ENCODE measurements at places on chromosomes 4 and X.

- DNase-seq = no peak
These were observed 37.2 kb downstream of the FRMD7 start for GRCh38 chrX:132090403-132091159.

- DNase-seq = no peak
These were observed 31.4 kb upstream of the SOWAHD start for GRCh38 chrX:119726900-119727555.

DNA sequence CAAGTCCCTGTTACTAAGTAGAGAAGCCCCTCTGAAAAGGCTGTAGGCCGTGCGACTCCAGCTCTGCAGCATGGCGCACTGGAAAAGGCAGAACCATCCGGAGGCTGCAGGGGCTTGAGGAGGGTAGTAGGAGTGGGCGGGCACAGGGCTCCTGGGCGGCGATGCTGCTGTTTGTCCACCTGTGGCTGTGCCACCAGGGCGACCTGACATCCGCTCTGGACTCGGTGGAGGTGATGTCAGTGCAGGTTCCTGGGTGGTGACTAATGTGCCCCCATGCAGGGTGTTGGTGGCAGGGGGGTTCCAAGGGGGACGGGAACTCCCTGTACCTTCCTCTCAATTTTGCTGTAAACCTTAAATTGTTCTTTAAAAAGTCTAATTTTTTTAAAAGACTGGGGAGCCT is 58.3 kb downstream of the PCGF3 start:
- no peak for DNase-seq

DNA sequence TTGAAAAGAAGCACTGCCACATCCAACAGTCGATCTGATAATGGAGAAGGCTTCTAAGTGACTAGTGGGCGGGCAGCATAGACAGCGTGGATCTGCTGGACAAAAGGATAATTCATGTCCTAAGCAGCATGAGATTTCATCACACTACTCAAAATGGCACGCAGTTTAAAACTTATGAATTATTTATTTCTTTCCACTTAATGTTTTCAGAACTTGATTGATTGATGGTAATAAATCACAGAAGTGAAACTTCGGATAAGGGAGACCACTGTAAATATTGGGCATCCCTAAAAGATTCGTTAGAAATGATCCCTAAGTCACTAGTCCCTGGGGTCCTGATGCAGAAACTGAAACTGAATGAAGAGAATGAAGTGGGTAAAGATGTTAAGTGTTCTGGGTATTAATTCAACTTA is 93.0 kb upstream of the ANK2 start:
- no peak for DNase-seq

GRCh38 chr4:134518574-134519217 is 317.1 kb upstream of the PABPC4L start:
- DNase-seq = no peak

GRCh38 chr4:105767579-105767978 is 59.0 kb downstream of the GSTCD start:
- no peak for DNase-seq

DNA sequence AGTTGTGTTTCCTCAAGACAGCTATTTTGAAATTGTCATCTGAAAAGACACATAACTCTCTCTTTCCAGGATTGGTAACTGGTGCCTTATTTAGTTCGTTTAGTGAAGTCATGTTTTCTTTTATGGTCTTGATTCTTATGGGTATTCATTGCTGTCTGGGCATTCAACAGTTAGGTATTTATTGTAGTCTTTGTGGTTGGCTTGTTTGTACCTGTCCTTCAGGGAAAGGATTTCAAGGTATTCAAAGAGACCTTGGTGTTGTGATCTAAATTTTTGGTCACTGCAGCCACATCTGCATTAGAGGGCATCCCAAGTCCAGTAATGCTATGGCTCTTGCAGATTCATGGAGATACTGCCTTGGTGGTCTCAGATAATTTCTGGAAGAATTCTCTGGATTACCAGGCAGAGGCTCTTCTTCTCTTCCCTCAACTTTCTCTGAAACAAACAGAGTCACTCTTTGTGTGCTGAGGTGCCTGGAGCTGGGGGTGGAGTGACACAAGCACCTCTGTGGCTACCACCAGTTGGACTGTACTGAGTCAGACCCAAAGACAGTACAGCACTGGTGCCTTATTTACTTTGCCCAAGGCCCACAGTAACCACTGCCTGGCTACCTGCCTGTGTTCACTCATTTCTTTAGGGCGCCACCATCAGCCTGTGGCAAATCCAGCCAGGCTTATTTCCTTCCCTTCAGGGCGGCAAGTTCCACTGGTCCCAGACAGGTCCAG is 620.4 kb downstream of the KCNIP4 start:
- DNase-seq = no peak

DNA sequence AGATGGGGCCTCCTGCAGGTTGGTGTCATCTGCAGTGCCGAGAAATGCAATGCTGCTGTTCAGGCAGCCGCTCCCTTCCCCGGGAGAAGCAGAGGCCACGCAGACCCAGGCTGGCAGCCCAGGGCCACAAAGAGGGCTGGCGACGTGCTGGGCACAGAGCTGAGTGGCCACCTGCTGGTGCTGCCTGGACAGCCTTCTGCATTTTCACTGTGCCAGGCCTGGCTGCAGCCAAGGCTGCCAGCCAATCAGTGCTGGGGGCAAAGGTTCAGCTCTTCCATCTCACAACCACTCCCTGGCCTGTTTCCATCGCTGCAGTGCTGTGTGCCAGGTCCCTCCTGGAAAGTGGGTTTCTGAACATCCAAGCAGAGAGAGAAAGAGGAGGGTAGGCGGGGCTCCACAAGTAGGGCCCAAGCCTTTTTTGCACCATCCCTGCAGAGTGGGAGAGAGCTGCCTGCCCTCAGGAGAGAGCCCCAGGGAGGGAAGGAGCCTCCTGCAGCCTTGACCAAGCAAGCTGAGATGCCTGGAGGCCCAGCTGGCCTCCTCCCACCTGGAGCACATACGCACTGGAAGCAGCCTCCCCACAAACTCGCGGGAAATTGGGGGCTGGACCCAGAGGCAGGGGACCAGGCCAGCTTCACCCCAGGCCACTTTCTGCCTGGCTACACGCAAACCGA is 20.1 kb downstream of the ADRA2C start:
- no peak for DNase-seq

DNA sequence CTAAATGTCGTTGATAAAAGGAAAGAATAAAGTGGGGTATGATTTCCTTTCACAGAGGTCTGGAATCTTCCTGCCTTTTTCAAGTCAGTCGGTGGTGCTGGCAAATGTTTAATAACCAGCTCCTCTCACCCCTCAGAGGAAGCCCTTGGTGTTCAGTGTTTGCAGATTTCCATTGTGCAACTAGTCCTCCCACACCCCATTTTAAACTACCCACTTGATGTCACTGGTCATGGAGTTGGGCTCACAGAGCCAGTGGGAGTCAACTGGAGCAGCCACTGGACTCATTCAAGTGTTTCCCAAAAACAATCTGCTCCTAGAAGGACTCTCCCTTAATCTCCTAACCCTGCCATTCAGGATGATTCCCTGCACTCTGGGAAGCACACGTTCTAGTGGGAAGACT is 149.2 kb downstream of the PTTG2 start:
- no peak for DNase-seq

DNA sequence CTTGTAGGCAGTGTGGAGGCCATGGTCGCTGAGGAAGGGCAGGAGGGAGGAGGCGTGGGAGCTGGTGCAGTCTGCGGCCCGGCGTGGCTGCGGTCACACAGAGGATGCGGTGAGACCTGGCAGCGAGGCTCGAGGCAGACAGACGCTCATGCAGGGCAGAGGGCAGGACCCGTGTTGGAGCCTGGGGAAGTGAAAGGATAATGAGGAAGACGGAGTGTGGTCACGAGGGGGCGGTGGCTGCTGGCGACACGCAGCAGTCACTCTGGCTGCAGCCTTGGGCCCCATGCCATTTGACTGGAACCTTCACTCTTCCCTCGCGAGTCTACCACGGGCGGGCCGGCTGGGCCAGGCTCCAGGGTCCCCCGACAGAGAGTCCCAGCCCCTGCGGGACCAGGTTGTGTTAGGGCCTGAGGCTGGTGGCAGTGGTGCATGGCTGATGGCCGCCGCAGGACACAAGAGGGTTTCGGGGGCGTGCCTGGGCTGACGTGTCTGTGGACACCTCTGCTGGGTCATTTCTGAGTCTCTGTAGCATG is 68.8 kb upstream of the HGFAC start:
- no peak for DNase-seq

DNA sequence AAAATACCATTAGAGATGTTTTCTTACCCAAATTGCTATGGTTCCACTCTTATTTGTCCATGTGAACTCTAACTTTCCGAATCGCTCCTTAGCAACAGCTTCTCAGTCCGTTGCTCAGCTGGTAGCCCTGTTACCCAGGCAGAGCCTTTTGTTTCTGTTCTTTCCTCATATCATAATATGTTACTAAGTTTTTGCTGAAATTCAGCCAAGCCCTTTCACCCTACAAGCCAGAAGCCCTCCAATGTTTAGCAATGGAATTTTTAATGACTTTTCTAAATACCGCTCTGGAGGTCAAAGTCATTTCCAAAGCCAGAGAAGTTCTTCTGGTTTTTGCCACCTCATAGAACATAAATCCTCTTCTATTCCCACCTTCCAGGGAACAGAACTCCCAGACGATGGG is 1029.5 kb downstream of the C4orf33 start:
- DNase-seq = no peak

- no peak for DNase-seq
These were observed 9.0 kb upstream of the PRSS48 start for GRCh38 chr4:151267822-151268535.

DNA sequence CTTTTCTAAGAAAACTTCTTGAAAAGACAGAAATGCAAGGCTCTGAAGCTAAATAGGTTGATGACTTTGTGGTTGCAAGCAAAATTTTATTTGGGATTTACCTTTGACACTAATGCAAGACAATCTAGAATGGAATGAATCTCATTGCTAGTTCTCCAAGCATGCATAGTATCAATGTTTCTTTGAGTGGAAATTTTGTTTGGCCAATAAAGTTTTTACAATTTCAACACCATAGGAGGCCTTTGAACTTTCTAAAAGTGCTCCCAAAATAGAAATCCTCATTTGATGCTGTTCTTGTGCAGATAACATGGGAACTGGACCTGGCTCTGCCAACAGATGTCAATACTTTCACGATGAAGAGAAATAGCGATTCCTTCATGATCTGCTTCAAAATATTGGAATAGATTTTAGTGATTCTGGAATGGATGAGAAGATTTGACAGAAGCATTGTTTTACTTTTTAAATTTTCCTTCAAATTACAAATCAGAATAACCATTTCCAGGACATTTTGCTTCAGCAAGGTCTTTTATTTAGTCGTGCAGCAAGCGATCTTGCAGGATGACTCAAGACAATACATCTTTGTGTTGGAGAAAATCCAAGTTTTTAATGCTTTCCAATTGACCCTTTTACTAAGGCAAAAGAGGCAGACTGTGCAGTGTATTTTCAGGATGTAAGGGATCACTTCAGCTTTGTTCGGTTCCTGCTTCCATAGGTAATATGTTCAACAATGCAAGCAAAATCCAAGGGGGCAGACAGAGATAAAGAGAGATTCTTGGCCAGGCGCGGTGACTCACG is 51.7 kb upstream of the OTUD4 start:
- no peak for DNase-seq

DNA sequence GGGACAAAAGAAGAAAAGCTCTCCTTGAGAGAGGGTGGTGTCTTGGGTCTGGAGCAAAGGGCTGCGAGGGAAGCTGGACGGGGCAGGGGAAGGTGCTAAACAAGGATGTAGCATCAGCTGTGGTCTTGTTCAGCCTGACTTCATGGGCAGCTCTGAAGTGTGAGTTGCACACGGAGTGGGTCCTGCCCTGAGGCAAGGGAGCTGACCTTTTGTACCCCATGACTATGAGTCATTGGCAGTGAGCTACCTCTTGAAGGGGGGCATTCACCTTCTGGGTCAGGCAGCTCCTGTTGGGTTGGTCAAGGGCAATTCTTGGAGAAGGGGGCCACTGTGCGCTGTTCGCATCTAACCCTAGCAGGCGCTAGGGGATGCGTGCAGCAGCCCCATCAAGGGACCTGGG is 151.8 kb downstream of the SMIM20 start:
- DNase-seq = no peak

DNA sequence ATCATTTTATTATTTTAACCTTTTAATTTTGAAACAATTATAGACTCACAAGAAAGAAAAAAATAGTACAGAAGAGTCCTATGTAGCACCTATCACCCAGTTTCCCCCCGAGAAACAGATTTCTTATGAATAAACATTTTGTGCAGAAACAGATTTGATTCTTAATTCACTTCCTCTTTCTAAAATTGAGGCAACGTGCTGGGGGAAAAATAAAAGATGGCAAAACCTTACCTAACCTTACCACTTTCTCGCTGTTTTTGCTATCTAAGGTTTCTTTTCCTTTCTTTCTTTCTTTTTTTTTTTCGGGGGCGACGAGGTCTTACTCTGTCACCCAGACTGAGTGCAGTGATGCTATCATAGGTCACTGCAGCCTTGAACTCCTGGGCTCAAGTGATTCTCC is 4.3 kb upstream of the CLNK start:
- no peak for DNase-seq

GRCh38 chr4:128468123-128468989 is 180.7 kb upstream of the PGRMC2 start:
- DNase-seq = no peak

DNA sequence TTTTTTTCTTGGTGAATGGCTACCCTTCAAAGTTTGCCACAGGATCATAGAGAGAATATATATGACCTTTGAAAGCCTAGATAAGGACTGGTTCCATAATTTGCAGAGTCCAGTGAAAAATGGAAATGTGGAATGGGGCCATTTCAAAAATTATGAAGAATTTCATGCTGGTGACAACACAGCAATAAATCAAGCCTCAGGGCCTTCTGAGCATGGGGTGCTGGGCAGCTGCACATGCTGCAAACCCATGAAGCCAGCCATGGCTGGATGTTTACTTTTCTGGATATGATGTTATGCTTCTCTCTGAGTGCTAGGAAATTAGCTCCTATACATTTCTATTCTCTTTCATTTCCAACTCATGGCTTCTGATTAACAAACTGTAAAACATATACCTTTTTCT is 16.0 kb upstream of the PLA2G12A start:
- DNase-seq = no peak

- DNase-seq = no peak
These were observed 866.5 kb upstream of the INTU start for GRCh38 chr4:126766241-126766640.

- DNase-seq = no peak
These were observed 137.4 kb downstream of the CEP135 start for GRCh38 chr4:56086073-56086541.

GRCh38 chr4:60757986-60758680 is 442.0 kb upstream of the ADGRL3 start:
- no peak for DNase-seq

DNA sequence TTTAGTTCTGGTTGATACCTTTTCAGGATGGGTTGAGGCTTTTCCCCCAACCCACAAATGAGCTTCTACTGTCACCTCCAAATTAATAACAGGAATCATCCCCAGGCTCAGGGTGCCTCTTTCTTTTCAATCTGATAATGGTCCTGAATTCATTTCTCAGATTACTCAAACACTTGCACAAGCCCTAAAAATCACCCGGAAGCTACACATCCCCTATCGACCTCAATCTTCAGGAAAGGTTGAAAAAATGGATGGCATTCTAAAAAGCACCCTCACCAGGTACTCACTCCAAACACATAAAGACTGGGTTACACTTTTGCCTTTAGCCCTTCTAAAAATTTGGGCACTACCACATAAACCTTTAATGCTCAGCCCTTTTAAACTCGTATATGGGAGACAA is 79.9 kb downstream of the COQ2 start:
- no peak for DNase-seq

GRCh38 chrX:121671649-121672048 is 624.2 kb downstream of the GLUD2 start:
- no peak for DNase-seq

Measured in hematopoietic multipotent progenitor cell (in vitro differentiated cells).